ENCODE measurements at places on chromosomes 1 and 21.

DNA sequence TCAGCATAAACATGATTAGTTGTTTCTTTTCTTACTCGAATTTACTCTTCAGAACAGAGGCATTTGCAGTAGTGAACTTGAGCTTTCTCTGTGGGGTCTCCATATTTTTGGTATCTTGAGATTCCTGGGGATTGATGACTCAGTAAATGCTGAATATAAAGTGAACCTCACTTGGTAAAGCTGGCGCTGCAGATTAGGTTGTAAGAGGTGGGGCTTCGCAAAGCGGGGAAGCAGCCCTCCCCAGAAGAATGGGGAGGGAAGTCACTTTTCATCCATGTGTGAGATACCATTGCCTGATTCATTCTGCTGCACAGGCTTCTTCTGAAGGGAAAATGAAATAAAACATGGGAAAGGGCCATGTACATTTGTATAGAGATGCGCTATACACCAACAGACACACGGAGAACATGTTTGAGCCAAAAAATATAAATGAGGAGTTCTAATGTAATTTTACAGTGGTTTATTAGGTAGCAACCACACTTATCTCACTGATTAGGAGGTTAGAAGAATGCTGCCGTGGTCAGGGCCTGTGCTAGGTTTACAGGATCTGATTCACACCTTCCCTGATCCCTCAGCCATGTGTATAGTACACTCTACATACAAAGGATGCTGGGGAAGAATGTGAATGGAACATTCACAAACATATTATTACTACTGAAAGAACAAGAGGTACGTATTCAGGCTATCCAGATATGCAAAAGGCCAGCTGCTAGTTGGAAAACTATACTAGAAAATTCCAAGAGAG, 63.5 kb downstream of the DNTTIP2 start:
- DNase-seq = no peak

DNA sequence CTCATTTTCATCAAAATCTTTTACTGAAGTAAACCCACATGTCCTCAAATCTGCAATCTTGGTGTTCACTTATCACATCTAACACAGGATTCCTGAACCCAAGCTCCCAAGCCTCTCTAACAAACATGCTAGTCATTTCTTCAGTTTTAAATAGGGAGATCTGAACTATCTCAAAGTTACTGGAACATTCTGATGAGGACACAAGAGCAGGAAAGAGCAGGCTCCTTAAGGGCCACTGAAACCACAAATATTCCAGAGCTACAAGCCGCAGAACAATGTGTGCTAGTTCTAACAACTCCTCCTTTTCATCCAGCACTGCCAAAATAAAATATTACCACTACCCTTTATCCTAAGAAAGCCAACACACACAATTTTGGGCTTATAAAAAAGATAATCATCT, 38.9 kb downstream of the WARS2 start:
- no peak for DNase-seq

DNA sequence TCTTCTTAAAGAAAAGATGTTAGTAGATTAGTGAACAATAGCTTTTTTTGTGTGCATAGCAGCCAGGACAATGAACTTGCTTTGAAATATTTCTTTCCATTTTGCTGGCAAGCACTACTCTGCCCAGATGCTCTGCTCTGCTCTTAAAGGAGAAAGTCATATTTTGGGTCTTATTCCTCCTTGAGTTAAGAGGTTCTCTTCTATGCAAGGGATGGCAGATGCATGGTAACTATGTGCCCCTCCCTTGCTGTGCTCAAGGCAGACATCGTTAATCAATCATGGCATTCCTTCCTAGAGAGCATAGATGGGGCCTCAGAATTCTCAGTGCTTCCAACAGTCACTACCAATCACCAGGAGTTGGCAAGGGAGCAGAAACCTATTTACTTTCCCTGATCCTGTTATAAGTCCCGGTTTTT, 27.6 kb downstream of the NIPAL3 start:
- no peak for DNase-seq

GRCh38 chr1:158021721-158022120, 28.3 kb downstream of the KIRREL1 start:
- DNase-seq = no peak

- no peak for DNase-seq
These were observed 27.7 kb downstream of the EPS15 start for GRCh38 chr1:51491166-51491981.

GRCh38 chr1:99365545-99365944, 101.3 kb downstream of the PLPPR4 start:
- no peak for DNase-seq

GRCh38 chr1:114350731-114351445, 160.1 kb downstream of the TRIM33 start:
- DNase-seq = no peak

GRCh38 chr21:27372381-27372780, 405.5 kb upstream of the ADAMTS5 start:
- no peak for DNase-seq

DNA sequence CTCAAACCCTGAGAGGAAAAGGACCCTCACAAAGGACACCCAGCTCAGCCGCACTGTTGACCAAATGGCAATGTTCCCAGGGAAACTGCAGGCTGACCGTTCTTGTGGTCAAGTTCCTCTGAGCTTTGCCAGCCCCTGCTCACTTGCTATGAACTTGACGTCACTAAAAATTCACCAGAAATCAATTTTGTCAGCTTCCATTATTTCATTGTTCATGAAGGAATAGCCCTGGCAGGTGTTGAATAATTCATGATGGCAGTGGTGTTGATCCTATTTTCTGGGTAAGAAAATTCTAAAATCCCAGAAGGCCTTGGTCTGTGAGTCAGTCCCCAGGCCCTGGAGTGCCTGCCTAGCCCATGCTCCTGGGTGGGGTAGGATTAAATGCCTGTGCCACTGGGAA, 318.9 kb downstream of the ZNF326 start:
- no peak for DNase-seq

GRCh38 chr1:193068013-193068412, 8.6 kb downstream of the RO60 start:
- DNase-seq = no peak

GRCh38 chr1:244758708-244759107, 76.8 kb upstream of the COX20 start:
- no peak for DNase-seq

- no peak for DNase-seq
These were observed 10.9 kb upstream of the PROX1 start for GRCh38 chr1:213976665-213977485.

- no peak for DNase-seq
These were observed at the start of gene TCEA3 for GRCh38 chr1:23424293-23425192. TCEA3 (minus strand) TSS chr1:23424748; CDS start chr1:23424633, 115 bp downstream.

DNA sequence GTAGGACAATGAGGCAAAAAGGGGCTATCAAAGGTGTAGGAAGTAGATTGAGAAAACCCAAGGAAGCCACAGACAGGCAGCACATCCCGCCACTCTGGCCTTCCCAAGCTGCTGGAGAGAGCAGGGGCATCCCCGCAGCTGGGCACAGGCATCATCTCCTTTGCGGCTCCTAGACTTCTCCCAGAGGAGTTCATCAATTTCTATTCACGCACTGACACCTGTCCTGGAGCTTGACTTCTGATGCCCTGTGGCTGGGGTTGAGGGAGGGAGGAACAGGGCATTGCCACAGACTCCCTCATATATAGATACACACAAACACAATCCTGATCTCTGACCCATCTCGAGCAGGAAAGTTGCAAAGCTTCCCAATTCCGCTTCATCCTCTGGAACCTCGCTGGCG, 1.9 kb upstream of the TFAP2E start:
- no peak for DNase-seq

GRCh38 chr1:107140703-107141490, at the start of gene NTNG1:
NTNG1 (plus strand) TSS chr1:107141039.
- DNase-seq = peak; percentile 11

DNA sequence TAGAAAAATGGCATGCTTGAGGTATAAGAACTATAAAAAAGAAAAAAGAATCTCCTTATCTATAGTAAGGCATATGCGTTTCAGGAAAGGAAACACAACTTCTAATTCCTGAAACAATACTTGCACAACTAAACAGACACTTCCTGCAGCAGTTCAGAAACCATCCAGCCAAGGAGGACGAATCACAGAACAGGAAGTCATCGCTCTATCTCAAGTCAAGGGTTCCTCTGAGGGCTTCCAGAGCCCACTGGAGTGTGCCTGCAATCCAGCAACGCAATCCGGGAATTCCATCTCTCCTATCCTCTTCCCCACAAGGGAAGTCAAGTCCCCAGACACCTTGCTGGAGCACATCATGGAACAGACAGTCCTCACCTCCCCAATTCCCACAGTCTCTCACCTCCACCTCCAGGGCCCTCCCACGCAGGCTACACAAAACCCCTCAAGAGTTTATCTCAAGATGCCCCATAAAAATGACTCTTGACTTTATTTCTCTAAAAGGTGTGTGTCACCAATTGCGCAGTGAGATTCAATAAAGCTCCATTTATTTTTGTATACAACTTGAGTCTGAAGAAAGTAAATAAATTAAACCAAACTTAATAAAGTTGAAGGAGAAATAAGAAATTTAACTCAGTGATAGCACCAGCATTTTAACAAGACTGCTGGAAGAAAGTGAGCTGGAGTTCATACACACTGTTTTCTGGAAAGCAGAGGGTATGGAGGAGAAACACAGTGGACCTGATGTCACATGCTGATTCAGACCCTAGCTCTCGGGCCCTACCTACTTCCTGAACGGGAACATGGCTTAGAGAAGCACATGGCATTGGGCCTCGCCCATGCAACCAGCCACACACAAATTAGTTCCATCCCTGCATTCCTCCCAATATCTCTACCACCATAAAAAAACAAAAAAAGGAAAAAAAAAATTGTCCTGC, 39.9 kb downstream of the SIPA1L2 start:
- DNase-seq = no peak

GRCh38 chr1:182718311-182718710, 33.9 kb upstream of the RGS8 start:
- no peak for DNase-seq

DNA sequence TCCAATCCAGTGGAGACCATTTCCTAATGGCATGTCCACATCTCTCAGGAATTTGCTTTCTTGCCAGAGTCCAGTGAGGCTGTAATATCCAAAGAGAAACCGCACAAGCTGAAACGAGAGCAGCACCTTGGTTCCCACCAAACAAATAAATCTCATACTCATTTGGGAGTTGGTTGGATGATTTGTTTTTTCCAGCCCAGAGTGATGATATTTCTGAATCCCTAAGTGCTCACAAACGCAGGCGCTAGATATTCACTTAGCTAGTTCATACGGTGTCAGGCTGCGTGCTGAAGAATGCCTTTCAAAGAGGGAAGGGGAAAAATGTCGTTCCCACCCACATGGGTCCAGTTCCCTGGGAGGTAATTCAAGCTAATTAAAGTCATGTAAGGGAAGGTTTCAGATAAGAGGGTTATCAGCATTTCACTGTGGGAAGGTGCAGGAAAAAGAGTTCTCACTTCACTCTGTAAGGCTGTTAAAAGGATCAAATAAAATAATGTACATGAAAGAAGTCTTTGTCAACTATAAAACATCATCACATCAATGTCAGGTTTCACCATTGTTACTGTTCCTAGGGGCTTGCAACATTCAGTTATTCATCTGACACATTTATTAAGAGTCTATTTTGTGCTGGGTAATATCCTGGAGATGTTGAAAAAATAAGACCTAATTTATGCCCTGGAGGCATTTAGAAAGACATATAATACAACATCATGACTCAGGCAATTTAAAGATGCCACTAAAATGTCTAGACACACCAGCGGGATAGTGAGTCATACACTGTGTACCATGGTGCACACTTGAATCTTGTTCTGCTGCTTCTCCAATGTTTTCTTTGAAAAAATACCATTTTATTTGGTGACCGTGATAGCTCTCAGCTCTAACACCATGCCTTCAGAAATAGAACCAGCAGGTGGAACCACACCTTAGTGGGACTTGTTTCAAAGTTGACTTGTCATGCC, 19.3 kb downstream of the DPT start:
- no peak for DNase-seq

DNA sequence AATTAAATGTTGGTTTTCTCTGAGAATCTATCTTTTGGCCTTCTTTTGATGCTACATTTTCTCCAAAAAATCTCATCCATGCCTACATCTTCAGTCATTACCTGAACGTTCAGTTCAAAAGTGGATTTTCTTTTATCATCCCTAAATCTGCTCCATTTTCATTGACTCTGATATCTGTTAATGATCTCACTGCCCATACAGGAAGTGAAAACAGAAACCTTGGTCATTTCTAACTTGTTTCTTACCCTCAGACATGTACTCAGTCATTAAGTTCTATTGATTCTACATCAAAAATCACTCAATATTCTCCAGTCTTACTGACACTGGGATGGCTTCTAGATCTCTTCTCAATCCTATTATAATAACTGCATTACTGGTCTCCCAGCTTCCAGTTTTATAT, 22.7 kb downstream of the PRKACB start:
- no peak for DNase-seq

- DNase-seq = no peak
These were observed 179.2 kb downstream of the GIPC2 start for GRCh38 chr1:78224861-78225552.

DNA sequence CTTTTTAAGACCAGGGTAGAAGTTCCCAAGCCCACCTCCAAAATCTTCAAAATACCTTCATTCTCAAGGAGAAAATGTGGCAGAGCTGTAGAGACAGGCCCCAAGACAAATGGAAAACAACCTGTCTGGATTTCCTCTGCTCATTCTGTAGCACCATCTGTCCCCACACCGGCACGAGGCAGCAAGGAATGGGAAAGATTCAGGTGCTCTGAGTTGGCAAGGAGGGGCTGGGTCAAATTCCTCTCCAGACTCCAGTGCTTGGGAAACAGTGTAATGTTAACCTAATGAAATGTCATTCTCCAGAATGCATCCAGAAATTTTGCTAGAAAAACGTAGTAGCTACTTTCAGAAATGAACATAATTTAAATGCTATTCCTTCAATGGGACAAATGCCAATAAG, 9.3 kb downstream of the PABPC4 start:
- no peak for DNase-seq

GRCh38 chr1:91826248-91826647, 59.7 kb downstream of the TGFBR3 start:
- DNase-seq = no peak

DNA sequence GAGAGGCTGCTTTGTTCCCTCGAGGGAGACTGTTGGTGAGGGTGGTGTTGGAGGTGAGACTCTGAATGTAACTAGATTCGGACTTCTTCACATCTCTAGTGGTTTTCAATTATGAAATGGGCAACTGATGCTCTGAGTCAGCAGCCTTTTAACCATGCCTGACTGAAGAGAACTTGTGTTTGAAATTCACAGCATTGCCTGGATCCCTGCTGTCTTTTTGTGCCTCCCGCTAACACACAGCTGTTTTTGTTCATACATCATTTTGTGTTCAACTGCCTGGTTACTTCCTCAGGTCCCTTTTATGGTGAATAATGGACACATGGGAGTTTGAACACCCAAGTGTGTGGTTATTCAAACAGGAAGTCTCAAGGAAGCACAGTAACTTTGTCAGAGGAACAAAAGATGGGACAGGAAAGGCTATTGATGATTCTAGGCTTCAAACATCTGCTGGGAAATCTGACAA, 16.8 kb downstream of the LAMC1 start:
- no peak for DNase-seq

DNA sequence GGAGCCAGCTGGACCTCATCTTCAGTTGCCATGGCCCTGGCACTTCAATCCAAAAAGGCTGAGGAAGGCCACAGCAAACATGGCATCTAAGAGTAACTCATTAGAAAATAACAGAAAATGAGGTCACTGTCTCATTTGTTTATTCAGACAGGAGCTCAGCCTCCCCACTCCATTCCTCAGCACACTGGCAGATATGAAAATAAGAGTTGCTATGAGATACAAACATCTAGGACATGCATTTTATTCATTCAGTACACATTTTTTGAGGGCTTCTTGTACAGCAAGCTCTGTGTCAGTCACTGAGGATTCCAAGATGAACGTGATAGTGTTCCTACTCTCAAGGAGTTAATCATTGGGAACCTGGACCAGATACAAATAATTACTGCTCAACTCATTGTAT, 32.7 kb upstream of the TMEM125 start:
- DNase-seq = no peak

Measured in activated CD8-positive, alpha-beta memory T cell treated with anti-CD3 and anti-CD28 coated beads for 4 hours (primary cell).